Activated naive CD4-positive, alpha-beta T cell treated with anti-CD3 and anti-CD28 coated beads for 36 hours (primary cell): ENCODE measurements at places on chromosomes 3 and 15.

GRCh38 chr15:88267720-88268119 lies 11.2 kb upstream of the NTRK3 start:
- DNase-seq, result no peak

GRCh38 chr3:192434186-192434585 lies 293.2 kb downstream of the FGF12 start:
- no peak for DNase-seq

DNA sequence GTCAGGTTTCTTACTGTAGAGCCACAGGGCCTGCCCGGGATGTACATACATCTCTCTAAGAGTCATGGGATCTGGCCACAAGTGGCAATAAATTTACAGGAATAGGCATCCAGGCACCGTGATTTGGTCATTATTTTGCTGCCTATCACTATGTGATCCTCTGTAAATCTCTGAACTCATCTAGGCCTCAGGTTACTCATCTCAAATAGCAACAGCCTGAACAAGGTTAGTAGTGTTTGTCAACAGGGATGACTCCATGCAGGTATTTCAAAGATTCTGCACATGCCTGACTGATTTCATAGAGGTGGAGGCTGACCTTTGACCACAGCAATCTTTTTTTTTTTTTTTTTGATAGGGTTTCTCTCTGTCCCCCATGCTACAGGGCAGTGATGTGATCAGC lies 88.8 kb upstream of the TBL1XR1 start:
- DNase-seq, result no peak

DNA sequence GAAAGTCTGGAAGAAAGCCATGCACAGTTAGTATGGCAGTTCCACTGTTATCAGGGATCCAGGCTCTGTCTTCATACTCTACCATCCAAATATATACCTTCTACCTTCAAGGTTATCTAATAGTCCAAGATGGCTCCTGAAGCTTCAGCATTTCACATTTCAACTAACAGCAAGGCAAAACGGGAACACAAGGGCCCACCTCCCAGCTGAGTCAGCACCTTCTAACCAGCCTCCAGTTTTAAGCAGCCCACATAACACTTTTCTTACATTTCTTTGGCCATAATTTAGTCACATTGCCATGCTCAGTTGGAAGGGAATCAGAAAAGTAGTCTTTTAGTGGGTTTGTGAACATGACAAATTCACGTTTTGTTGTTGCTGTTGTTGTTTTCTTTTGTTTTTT lies 15.4 kb upstream of the MSL2 start:
- no peak for DNase-seq

DNA sequence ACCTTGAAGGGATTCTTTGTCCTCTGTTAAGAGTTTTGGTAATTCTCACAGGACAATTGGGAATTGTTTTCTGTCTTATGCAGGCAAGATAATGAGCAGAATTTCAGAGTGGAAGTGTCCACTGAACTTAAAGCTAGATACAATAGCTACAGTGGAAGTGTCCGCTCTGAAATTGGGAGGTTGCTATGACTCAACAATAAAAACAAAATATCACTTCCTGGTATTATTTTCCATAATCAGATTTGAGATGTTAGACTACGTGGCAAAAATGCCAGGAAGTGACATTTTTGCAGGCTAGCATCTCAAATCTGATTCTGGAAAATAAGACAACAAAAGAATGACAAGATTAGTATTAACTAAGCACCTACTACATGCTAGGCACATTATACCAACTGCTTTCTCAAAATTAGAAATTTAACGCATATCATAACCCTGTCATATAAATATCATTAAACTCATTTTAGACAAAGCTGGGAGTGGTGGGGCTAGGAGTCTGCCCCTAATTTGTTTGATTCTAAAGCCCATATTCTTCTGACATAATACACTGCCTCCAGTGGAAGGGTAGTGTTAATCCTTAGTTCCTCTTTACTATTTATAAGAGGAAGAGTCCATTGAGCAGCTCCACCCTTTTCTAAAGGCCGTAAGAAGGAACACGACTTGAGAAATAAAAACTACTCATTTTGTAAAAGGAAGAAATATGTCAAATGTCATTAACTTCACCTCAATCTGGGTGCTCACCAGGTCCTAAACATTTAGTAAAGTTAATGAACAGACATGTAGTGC lies 266.9 kb upstream of the STT3B start:
- no peak for DNase-seq
